ENCODE measurements at places on chromosomes 4 and X.

GRCh38 chr4:56979421-56980072 is 851 bp downstream of the POLR2B start:
- peak; percentile 31 for DNase-seq

DNA sequence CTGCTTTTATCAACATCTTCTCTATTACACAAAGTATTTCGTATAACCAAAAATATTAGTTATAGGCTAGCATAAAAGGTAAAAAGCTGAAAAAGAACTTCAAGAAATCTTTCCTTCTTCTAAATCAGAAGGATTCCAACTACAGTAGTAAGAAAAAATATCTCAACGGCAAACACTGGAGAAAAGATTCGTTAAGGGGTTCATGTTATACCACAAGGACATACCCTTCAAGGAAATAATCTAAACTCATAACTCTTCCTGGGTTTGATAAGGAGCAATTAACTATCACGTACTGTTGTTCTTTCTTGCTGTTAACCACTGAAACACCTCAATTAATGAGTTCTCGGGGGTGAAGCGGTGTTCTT is 1.5 kb downstream of the SMIM14 start:
- DNase-seq = no peak

- DNase-seq = peak; percentile 62
These were observed 250.0 kb downstream of the GPAT3 start for GRCh38 chr4:83785891-83786290.

GRCh38 chrX:16665089-16665488 is 15.1 kb downstream of the S100G start:
- peak; percentile 69 for DNase-seq

DNA sequence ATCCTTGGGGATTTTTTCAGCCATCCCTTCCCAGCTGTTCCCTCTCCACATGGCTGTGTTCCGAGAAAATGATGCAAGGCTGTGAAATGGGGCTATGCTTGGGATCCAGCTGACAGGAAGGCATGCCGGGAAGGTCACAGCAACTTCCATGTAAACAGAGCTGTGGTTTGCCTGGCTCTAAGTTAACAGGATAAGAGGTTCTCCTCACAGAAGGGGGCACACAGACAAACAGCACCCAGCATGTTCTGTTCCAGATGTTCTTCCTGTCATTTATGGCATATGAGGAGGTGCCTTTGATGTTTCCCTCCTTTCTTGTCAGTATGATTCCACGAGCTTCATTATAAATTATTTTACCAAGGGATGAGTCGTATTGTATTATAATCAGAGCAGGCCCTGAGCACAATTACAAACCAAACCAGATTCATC is 220.7 kb downstream of the ANTXR2 start:
- DNase-seq = peak; percentile 78

DNA sequence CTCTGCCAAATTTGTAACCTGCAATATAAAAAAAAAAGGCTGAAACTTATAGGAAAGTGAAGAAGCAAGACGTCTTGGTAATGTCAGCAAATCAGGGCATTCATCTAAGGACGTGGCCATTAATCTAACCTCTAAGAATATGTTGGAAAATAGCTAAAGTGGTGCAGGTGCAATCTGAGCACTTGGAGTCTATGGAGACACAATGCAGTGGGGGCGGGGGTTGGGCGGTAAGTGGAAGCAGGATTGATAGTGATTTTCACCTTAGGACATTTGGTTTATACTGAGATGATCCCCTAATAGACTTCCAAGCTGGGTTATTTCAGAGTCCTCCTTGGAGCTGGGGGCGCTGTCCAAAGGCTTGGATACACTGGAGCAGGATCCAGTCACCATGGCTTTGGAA is 283.4 kb downstream of the EPHA5 start:
- DNase-seq = no peak

DNA sequence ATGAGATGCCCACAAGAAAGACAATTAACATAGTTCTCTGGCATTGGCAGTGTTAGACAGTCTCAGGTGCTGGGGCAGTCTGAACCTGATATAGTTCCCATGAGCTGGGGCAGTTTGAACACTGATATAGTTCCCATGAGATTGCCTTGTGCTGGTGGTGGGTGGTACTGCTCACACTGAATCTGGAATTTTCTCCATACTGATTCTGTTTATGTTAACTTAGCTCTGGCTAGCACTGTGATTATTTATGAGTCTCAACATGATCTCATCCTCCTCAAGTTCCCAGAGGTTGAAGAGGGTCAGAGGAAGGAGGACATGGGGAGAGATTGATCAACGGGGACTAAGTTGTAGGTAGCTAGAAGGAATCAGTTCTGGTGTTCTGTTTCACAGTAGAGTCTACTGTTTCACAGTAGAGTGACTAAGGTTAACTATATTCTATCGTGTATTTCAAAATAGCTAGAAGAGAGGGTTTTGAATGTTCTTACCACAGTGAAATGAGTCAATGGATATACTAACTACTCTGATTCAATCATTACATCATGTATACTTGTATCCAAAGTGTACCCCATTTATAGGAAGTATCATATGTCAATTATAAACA is 379.9 kb downstream of the ADAM29 start:
- peak; percentile 16 for DNase-seq

GRCh38 chr4:76277667-76278066 is 26.1 kb downstream of the FAM47E start:
- no peak for DNase-seq

DNA sequence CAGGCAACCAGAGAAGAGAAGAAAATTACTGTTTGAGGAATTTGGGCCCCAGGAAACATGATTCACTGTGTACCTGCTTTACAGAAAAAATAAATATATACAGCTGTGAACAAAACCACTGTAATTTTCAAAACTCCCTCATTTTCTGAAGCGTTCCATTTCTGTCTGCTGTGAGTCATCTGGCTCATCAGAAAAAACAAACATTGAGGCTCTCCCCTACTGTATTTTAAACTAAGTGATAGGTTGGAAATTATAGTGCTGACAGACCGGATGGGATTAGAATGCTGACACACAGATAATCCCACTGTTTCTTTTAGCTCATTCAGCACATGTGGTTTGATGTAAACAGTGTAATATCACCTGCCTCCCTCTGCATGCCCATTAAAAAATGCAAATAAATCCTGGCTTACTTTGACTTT is 847.0 kb downstream of the TRIML1 start:
- peak; percentile 23 for DNase-seq

All from AG10803 (cell line).